ENCODE measurements at places on chromosomes 2 and 18.

DNA sequence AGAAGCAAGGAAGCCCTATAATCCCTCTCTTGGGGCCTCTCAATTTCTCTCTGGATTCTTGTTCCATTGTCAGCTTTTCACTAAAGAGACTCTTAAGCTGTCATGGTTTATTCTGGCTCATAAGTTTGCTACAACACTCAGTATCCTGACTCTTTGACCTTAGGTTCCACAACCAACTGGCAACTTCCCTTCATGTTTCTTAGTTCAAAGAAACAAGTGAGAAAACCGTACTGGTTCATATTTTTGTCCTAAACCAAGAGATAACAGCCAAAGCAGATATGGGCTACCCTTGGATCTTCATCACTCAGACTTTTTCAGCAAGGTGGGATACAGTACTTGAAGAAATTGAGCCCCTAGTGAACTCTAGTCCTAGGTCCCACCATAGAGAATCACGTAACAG is 109.9 kb upstream of the CRIM1 start:
- no peak for DNase-seq

DNA sequence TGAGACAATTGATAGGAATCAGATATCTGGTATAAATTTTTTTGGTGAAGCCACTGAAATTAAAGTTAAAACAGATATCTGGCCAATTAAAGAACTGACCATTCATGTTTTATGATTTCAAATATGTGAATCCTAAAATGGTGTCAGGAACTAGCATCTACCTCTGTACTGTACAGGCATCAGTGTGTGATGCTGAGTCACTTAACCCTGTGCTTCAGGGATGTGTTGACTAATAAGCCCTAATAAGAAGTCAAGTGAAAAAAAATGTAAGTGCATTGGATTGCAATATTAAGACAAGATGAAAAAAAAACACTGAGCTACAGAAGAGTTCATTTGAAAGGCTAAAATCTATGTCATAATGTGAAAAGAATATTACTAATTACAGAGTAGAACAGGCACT is 9.1 kb upstream of the UNC80 start:
- DNase-seq: no peak

DNA sequence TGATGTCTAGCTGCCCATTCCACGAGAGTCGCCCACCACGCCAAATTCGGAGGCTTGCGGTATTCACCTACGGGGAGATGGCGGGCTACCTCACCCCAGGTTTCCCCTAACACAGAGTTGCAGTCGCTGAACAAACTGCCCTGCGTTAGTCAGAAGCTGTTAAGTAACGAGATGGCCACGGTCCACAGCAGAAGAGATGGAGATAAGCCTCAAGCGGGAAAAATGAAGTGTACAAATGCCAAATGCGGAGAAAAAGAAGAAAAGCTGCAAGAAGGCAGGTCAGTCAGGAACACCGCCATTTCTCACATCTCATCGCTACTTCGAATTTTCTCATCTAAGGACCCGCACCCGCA is 425 bp downstream of the ASB3 start:
- DNase-seq: no peak

- DNase-seq: no peak
These were observed 114.6 kb upstream of the SLC1A4 start for GRCh38 chr2:64874593-64874992.

- no peak for DNase-seq
These were observed 97.7 kb downstream of the CDC42EP3 start for GRCh38 chr2:37573451-37574388.

DNA sequence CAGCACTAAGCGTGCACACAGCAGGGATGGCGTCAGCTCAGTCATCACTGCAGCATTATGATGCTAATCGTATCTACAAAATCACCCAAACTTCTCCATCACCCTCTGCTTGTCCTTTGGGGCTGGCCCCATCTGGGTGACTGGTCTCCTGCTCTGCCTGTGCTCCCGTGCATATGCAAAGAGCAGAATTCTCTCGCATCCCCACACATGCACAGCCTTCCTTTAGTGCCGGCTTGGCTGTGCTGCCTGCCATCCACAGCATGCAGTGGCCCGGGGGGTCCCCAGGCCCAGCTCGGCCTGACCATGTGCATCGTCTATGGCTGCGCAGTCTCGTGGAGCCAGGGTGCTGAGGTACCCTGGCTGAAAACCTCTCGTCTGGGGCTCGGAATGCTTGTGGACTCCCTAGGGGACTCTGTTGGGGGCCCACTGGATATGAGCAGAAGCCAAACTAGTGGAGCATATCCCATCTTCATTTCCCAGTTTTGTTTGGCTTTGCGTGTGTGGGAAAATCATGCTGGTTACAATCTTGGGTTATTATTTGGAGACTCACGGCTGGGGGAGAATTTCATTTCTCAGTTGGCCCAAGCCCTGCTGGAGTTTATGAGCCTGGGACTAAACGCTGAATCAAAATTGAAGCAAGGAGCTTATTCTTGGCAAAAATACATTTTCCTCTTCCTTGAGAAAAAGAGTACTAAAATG is 70.9 kb upstream of the HS6ST1 start:
- DNase-seq: no peak

GRCh38 chr2:241189093-241189855 is 797 bp downstream of the ANO7 start:
- DNase-seq: no peak

DNA sequence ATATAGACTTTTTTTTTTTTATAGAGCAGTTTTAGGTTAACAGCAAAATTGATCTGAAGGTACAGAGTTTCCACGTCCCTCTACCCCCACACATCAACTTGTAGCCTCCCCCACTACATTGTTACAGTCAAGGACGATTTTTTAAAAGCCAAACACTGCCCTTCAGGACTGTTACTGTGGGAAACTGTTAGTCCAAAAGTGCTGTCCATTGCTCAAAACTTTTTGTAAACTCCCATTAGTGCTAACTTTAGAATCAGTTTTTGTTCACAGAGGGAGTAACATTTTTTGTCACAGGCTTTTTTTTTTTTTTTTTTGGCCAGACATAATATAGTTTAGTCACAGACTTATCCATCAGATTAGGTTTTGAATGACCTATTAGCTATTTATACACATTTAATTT is 24.1 kb downstream of the ELP2 start:
- DNase-seq: no peak

GRCh38 chr2:47503481-47504070 is 100.6 kb downstream of the MSH2 start:
- no peak for DNase-seq

All from NCI-H1417 treated with DMSO at 0.1 percent for 48 hours (cell line).